ENCODE measurements at places on chromosomes 2 and 18. TPM values are rescaled to one million over a fixed set of nuclear protein-coding genes. Genes with fewer than 3 reads are reported as not detected.

DNA sequence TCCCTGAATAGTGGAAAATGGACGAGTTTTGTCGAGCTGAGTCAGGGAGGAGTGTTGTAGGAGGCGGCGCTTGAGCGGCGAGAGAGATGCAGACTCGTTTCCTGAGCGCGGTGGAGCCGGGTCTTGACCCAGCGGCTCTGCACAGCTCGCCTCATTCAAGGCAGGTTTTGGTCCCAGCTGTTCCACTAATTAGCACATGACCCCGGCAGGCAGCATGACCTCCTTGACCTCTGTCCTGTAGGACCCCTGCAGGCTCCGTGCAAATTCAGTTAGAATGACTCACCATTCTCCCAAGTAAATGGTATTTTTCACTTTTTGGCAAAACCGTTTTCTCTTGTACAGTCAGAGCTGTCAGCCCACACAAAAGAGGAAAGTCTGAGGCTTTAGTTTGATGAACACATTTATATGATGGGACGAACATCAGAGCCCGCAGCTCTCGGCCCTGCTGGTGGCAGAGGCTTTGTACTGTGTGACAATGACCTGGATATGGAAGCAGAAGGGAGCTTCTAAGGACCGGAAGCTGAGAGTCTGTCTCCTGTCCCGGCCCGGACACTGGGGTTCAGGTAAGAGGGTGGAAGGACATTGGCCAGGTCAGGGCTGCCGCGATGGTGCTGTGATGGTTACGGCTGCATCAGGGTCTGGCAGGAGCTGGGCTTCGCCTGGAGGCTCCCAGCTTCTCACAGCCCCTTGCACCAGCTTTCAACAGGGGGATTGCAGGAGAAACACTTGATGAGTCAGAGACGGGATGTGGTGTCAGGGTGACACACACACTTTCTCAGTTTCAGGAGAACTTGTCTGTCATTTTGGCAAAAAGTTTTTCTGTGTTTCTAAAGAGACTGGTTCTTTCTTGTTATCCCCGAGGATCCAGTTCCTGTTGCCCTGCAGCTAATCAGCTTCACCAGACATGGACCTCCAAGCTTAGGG lies 29.9 kb upstream of the ALKAL2 start:
- no peak for DNase-seq

DNA sequence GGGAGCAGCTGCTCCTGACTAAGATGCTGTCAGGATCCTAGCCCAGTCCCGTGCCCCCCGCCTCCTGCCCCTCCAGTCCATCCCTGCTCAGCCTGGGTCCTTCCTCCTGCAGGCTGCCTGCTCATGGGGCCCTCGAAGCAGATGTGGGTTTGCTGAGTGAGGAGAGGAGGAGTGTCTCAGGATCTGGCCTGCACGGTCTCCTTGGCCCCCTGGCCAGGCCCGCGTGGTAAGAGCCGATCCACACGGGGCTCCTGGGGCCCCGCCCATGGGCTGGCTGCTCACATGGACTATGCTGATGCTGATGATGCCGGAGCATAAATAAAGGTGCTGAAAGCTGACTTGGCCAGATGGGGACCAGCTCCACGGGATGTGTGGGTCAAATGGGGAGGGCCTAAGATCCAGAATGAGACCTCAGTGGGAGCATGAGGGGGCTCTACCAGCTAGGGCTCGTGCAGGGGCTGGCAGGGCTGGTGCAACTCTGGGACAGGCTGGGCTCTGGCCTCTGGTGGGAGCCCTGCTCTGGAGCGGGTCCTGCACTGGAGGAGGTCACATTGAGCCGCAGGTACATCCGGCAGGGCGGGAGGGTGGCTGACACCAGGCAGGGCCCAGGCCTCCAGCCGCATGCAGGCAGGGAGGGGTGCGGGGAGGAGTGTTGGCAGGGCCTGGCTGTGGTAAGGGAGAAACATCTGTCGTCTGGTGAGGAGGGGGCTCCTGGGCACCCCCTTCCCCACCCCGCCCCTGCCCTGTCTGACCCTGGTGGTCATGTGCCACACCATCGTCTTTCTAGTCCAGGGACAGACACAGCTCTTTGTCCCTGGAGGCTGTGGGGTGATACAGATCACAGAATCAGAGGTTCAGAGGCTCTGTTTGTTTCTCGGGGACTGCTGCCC lies 275.3 kb upstream of the HDAC4 start:
- no peak for DNase-seq

GRCh38 chr18:78159397-78159796 lies 820.2 kb upstream of the SALL3 start:
- DNase-seq: no peak

DNA sequence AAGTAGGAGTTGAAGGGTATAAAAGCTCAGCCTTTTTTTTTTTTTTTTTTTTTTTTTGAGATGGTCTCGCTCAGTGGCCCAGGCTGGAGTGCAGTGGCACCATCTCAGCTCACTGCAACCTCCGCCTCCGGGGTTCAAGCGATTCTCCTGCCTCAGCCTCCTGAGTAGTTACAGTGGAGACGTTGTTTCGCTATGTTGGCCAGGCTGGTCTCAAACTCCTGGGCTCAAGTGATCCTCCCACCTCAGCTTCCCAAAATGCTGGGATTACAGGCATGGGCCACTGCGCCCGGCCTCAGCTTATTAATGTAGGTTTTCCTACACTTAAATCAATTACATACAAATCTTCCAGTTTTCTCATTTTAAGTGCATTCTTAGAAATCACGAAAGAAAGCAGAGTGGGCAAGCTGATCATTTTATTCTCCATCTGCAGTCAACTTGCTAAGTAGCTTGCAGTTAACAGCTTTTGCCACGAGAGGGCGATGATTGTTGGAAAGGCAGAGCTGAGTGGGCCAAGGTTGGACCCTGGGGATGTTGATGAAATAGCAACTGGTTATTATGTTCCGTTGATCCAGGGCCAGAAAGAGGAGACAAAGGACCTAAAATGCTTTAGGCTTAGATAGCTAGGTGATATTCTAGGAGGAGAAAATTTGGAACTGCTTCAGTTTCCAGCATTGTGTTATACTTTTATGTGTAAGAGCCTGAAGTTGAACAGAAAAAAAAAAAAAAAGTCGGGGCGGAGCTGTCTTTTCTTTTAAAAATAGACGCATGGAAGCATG lies 234.4 kb upstream of the EPAS1 start:
- DNase-seq: peak; percentile 93

DNA sequence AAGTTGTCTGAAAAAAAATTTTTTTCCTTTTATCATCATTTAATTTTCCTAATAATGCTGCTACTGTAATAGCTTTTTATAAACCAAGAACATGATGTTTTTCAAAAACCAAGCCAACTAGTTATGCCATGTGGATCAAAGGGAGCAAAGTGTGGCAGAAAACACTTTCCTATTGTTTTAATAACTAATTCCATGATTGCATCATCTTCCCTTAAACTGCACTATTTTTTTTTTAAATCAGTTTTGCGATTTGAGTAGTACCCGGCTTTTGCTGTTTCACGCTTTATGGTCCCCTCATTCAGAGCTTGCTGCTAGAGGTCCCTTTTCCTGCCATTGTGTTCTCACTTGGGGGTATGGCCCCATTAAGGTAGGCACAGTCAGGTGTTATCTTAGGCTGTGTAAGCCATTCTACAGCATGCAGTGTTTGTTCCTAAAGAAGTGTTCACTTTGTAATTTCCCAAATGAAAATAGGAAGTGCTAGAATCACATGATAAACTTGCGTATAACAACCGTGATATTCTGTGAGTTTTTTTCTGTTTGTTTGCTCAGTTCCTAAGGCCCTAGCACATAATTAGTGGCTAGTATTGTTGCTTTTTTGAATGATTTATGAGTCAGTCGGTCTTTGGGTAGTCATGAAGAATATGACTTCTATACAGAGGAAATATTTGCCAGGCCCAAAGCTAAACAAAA lies 225.8 kb downstream of the PTGR3 start:
- no peak for DNase-seq

GRCh38 chr2:209565896-209566582 lies 142.2 kb downstream of the MAP2 start:
- no peak for DNase-seq

GRCh38 chr2:138787053-138787666 lies 7.0 kb upstream of the NXPH2 start:
- DNase-seq: peak; percentile 56

GRCh38 chr2:117832332-117832731 lies 17.8 kb downstream of the DDX18 start:
- DNase-seq: no peak

DNA sequence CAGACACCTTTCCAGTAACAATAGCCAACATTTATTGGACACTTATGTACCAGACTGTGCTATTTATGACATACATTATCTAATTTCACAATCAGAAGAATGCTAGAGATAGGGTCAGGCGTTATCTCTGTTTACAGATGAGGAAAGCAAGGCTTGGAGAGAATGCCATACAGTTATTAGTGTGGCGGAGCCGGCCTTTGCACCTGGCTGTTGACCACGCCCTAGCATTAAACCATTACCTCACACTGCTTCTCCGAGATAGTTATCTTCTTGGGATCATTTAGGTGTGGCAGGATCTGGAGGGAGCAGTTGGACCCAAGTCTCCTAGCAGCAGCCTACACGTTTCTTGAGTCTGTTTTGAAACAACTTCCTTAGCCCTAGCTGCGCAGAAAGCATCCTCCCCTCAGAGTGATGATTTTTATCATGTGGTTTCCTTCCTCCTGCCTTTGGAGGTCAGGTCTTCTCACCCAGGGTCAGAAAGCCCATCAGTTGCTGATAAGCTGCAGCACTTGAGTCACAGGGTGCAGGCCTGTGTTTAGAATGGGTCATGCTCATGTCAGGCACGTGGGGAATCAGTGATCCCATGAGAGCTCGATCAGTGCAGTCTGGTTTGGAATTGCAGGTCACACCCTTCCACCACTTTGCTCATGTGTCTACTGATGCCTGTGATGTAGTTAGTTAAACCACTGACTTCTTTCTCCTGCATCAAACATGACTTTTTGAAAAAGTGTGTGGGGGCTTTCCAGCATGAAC lies 118.2 kb downstream of the SPTBN1 start:
- peak; percentile 89 for DNase-seq

- DNase-seq: peak; percentile 91
Measured at GRCh38 chr18:46104128-46104911, at the start of gene HAUS1. HAUS1 (plus strand) TSS chr18:46104385; CDS start chr18:46104412, 27 bp downstream.

DNA sequence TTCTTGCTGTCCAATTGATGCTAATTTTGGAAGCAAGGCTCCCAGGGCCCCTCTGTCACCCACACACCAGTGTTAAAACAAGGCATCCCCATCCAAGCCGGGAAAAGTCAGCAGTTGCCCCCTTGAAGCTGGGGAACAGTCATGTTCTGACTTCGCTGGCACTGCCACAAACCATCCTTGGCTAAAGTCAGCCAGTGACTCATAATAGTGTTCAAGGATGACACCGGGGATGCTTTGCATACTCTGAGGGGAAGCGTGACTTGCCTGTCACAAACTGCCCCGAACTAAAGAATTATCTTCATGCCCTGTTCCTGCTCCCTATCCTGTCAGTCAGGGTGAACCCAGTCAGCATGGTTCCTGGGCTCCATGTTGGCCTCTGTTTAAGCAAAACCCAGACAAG lies 37.0 kb downstream of the TGFA start:
- peak; percentile 73 for DNase-seq

GRCh38 chr2:221502270-221503010 lies 69.7 kb downstream of the EPHA4 start:
- DNase-seq: no peak

DNA sequence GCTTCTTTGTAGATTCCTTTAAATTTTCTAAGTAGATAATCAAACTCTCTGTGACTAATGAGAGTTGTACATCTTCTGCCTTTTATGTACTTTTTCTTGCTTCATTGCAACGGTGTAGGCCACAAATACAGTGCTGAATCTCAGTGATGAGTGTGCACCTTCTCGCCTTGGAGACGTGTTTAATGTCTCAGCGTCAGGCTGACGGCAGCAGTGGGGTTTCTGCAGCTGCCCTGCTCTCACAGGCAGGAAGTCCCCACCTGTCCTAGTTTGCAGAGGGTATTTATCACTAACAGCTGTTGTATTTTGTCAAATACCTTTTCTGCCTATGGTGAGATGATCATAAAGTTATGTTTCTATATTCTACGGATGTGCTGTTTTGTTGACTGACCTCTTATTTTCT lies 13.3 kb downstream of the AGXT start:
- DNase-seq: no peak

GRCh38 chr2:4662161-4662779 lies 958.9 kb downstream of the DCDC2C start:
- DNase-seq: no peak

GRCh38 chr18:9846162-9846925 lies 39.4 kb upstream of the TXNDC2 start:
- no peak for DNase-seq

DNA sequence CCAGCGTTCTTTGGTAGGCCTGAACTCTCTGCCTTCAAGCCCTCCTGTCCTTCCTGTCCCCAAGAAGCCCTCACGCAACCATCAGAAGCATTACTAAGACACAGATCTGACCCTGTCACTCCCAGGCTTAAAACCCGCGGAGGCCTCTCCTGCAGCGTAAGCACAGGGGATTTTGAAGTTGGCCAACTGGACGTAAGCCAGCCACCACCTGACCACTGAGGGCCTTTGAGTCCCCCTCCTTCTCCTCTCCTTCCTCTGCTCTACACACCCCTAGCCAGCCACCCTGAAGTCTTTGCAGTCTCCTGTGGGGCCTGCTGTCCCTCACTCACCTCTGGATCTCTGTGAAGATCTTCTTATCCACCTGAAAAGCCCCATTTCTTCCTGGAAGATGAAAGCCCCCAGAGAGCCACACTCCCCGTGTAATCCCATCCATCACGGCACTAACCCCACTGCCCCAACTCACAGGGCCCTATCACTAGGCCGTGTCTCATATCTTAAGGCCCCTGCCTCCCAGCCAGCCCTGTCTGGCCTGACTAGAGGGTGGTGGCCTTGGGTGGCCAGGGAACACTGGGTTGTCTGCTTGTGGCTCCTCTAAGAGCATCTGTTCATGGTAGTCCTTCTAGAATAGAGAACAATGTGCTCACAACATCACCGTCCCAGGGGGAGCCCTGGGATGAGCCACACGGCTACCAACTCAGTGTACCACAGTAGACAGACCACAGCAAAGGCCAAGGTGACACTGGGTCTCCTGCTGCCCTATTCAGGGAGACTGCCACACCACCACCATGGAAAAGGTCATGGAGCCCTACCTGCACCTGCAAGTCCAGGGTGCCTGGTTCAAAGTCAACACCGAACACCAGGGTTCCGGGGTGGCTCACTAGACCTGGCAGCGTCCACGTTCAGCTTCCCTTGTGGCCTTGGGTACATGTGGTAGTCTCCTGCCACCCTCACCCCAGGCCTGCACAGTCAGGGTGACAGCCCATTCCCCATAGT lies 191.6 kb downstream of the ZBTB7C start:
- no peak for DNase-seq

The C2orf80 gene
- total RNA-seq: not detected

The LYPD6 gene
- total RNA-seq: not detected

The DYNAP gene
- not detected for total RNA-seq

The TRIM54 gene
- total RNA-seq: 1.2 TPM

The FABP1 gene
- total RNA-seq: not detected

The B4GALT6 gene
- 39.0 TPM for total RNA-seq

The UGT1A5 gene
- total RNA-seq: 0.43 TPM

The TLX2 gene
- total RNA-seq: 0.46 TPM

The MAB21L4 gene
- not detected for total RNA-seq

The SULT1C4 gene
- 7.2 TPM for total RNA-seq

The ZCCHC2 gene
- total RNA-seq: 53.3 TPM

The SLC5A7 gene
- 0.90 TPM for total RNA-seq

The ZNF892 gene
- total RNA-seq: 3.7 TPM
